Mucosa of gallbladder (tissue), 1 donor: ENCODE measurements at places on chromosomes 11 and 22. TPM values are rescaled to one million over a fixed set of nuclear protein-coding genes. Genes with fewer than 3 reads are reported as not detected.

DNA sequence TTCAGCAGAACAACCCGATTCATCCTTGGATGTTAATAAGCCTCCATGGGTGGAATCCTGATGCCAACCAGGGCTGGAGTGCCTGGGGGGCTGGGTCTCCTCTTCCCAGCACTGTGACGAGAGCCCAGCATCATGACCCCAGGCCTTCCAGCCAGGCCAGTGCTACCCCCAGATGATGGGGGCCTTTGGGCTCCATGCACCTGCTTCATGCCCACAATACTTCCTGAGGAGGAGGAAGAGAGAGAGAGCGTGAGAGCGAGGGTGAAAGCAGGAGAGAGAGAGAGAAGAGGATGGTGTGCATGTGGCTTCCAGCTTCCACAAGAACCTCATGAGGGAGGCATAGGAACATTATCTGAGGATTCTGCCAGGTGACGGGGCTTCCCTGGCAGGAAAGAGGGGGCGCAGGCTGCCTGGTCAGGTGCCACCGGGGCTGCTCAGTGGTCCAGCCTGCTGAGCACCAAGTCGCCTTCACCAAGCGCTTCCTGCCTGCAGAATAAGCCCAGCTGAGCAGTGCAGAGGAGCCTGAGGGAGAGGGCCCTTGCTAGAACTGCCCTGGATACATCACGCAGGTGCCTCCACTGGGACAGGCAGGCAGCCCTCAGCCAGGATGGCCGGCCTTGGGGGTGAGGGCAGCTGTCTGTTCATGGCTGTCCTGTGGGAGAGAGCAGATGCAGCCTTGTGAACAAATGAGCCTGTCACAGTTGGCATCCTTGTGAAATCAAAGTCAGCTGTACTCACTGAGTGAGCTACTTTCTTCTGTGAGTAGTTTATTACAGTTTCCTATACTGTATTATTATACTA is 243.3 kb upstream of the B3GAT1 start:
- no peak for DNase-seq

DNA sequence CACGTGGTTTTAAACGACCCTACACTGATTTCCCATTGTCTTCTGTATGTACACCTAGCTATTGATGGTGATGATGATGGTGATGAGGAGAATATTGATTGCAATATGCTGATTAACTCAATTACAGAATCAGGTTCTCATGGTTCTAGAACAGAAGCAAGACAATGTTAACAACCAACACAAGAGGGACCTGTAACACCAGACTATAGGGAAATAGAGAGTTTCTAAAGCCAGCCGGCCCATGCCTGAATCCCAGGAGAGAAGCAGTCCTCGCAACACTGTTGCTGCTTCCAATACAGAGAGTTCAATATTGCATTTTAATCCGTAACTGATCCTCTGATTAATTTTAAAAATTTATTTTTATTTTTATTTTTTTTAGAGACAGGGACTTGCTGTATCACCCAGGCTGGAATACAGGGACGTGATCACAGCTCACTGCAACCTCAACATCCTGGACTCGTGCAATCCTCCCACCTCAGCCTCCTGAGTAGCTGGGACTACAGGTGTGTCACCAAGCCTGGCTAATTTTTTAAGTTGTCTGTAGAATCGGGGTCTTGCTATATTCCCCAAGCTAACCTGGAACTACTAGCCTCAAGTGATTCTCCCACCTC is 22.2 kb upstream of the UBASH3B start:
- no peak for DNase-seq

MYRF gene
- 320 TPM for total RNA-seq

GRCh38 chr11:18723991-18724390 is 2.0 kb downstream of the IGSF22 start:
- no peak for DNase-seq

GRCh38 chr11:121904148-121904547 is 211.9 kb downstream of the BLID start:
- DNase-seq, result no peak

PNPLA5 gene
- not detected for total RNA-seq
